CD4-positive, alpha-beta T cell treated with Interleukin-10 for 1 hour (primary cell): ENCODE measurements at places on chromosomes 13 and 19.

DNA sequence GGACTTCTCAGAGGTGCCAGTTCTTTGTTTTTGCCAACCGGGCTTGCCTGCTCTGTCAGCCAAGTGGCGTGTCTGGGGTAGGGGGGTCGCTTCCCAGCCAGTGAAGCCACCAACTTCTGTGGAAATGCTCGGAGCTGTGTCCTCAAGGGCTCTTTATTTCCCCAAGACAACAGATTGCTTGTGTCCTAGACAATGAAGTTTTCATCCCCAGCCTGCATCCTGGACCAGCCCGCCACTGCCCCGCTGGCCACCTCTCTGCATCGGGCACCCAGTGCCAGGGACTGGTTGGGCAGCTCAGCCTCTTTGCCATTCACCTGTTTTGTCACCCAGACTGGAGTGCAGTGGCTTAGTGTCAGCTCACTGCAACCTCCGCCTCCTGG is 3.7 kb downstream of the RAB11B start:
- DNase-seq, result no peak

DNA sequence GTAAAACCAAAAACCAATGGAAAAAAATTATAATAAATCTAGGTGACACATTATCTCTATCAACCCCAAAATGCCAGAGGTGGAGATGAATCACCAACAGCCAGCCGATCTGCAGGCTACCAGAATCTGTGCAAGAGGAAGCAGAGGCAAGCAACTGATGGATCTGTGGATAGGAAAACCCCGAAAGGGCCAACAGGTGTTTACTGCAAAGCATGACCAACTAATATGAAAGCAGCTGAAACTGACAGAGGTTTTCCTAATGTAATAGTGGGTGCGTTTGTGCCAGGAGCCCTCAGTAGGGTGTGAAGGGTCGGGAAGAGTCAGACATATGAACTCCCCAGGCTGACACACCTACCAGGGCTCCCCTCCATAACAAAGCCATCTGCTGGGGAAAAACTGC is 554.6 kb downstream of the RFC3 start:
- DNase-seq, result no peak

- DNase-seq, result no peak
These were observed 36.1 kb downstream of the ADPRHL1 start for GRCh38 chr13:113417008-113417751.

DNA sequence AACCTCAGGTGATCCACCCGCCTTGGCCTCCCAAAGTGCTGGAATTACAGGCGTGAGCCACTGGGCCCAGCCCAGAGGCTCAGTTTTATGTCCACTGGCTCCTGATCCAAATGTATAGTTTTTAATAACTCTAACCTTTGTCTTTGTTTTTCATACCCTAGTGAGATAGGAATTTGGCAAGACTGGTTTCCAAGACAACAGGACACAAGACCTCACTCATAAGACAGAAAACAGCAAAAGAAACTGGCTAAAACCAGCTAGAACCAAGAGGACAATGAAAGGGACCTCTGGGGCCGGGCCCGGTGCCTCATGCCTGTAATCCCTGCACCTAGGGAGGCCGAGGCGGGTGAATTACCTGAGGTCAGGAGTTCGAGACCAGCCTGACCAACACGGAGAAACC is 27.6 kb downstream of the CPT1C start:
- no peak for DNase-seq

GRCh38 chr19:10748927-10749434 is 31.1 kb downstream of the DNM2 start:
- DNase-seq, result no peak

DNA sequence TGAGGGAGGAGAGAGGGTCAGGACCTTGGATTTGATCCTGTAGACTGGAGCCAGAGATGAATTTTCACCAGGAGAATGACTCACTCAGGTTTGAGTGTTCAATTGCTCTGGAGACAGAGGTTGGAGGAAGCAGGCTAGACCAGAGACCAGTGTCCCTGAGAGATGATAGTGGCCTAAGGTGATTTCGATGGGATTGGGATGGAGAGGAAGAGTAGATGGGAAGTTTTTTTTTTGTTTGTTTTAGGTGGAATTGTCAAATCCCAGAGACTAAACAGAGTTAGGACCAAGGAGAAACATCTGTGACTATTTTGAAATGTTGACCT is 2.3 kb downstream of the CEBPG start:
- DNase-seq, result no peak

DNA sequence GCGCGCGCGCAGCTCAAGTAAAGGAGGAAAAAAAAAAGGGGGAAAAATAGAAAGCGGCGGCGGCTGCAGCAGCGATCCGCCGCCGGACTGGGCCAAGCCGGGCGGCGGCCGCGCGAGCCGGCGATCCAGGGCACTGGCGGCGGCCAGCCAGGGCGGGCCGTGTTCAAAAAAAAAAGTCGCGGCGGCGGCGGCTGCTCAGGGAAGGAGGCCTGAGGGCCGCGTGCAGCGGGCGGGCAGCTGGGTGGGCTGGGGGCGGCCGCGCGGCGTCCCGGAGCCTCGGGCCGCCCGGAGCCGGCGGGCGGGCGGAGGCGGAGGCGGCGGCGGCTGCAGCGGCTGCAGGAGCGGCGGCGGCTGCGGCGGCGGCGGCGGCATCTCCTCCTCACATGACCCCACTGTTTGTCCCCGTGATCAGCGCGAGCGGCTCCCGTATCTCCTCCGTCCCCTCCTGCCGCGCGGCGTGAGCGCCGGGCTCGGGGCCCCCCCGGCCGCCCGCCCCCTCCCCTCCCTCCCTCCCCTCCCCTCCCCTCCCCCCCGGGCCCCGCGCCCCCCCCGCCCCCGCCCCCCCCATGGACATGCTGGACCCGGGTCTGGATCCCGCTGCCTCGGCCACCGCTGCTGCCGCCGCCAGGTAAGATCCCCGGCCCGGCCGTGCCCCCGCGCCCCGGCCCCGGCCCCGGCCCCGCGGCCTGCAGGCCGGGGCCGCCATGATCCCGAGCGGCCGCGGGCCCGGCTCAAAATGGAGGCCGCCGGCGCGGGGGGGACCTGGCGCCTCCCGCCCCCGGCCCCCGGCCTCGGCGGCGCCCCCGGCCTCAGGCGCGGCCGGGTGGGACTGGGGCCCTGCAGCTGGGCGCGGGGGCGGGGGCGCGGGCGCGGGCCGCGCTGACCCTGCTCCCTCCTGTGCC is at the start of gene USF2:
USF2 (plus strand) TSS at position 427 of the 902 bp plus-strand sequence; CDS start at position 567, 140 bp downstream.
- DNase-seq, result peak; percentile 66

DNA sequence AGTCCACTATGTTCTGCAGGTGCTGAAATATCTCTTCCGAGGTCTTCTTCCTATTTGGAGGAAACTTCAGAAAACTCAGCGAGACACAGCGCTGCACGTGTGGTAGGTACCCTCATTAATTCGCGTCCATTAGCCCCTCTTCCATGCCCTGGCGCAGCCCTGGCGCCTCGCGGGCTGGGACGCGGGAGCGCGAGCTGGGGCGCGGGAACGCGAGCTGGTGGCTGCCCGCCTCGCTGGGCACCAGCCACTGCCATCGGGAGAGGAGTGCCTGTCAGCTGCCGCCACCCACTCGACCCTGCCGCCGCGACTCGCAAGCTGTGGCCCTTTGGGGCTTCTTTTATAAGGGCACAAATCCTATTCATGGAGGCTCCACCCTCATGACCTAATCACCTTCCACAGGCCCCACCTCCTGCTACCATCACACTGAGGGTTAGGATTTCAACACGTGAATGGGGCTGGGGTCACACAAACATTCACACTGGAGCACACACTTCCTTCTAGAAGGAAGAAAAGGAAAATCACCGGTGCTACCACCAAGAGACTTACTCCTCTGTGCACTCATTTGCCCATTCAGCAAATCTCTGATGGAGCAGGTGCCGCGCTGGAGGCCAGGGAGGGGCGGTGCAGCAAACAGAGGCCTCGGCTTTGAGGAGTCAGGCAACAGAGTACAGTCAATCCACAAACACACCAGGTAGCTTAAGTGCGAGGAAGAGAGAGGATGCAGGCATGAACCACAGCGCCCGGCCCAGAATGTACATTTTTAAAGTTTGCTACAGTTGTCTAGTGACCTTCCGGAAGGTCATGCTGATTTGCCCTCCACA is 43.0 kb upstream of the LATS2 start:
- no peak for DNase-seq

DNA sequence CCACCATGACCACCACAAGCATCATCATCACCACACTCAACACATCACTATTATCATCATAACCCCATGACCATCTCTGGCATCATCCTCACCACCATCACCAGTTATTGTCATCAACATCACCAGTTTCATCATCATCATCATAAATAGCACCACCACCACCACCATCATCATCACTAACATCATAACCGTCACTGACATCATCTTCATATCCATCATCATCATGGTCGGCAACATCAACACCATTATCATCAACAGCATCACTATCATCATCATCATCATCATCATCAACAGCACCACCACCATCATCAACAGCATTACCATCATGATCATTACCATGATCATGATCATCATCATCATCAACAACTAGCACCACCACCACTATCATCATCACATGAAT is 67.2 kb downstream of the MBD3L1 start:
- DNase-seq, result no peak

- no peak for DNase-seq
These were observed 12.3 kb downstream of the FAM187B start for GRCh38 chr19:35216016-35216832.

- DNase-seq, result no peak
These were observed 27.9 kb upstream of the EDNRB start for GRCh38 chr13:77946522-77946921.

DNA sequence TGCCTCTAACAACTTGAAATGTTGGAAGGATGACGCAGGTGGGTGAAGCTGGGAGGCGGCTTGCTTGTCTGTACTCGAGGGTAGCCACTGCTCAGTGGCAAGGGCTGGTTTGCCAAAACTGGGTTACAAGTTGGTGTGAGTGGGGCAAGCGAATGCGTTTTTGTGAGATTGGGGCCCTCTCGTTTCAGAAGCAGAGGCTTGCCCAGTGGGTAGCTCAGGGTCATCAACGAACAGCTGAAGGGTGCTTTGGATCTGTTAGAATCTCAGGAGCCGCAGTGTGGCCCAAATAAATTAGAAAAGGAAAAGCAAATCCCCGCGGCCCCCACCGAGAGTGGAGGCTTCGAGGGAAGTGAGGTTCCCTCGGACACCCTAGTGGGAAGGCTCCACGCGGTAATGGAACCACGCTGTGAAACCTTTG is 7.3 kb downstream of the ATP4B start:
- DNase-seq, result no peak

GRCh38 chr13:50283017-50283416 is 267.8 kb downstream of the KCNRG start:
- DNase-seq, result no peak

DNA sequence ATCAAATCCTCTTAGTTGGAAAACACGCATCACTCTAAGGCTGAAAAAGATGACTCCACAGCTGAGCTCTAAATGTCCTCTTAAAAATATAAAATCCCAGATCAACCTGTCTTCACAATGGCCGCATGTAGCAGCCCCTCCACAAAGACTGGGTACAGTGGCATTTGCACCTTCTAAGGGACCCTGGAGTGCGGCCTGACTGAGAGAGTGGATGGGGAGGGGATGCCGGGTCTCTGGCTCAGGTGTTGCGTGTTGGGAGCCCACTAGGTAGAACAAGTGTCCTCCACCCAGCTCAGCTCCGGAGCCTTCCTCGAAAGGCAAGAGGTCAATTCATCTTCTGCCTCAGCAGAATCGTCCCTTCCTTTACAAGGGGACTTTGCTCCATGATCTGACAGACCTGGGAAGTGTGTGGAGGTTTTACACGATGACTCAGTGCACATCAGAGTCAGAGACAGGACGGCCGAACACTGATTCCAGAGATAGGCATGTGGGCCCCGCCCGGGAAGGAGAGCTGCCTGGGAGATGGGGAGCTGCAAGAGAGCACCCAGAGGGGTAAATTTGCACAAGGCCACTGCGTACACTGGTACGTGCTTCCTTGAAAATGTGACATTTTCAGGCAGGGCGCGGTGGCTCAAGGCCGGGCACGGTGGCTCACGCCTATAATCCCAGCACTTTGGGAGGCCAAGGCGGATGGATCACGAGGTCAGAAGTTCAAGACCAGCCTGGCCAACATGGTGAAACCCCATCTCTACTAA is 23.5 kb upstream of the SLC15A1 start:
- DNase-seq, result no peak

DNA sequence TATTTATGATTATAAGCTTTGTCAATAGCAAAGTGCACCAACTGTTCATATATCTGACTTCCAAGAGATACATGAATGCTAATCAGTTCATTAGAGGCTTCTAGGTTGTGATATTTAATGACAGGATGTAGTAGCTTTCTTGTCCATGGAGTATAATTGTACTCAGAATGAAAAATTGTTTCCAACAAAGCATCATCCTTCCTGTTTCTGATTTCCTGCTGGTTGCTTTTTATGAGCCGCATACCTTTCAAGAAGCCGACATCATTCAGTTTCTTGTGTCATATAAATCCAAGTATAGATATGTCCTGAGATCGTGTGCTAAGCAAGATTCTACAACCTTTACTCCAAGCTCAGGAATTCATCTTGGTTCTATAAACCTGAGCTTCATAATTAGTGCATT is 326.6 kb downstream of the DIAPH3 start:
- no peak for DNase-seq

GRCh38 chr19:6707011-6707657 is 13.3 kb downstream of the C3 start:
- DNase-seq, result no peak
